ENCODE measurements at places on chromosomes 11 and 22.

- DNase-seq = no peak
These were observed 78.5 kb downstream of the SPON1 start for GRCh38 chr11:14041040-14041439.

- DNase-seq = peak; percentile 58
These were observed 6.8 kb downstream of the ARHGAP1 start for GRCh38 chr11:46693597-46694012.

- no peak for DNase-seq
These were observed 37.3 kb upstream of the TOP3B start for GRCh38 chr22:22019659-22020424.

GRCh38 chr22:17396516-17396915 lies 27.3 kb downstream of the CECR2 start:
- DNase-seq = no peak

DNA sequence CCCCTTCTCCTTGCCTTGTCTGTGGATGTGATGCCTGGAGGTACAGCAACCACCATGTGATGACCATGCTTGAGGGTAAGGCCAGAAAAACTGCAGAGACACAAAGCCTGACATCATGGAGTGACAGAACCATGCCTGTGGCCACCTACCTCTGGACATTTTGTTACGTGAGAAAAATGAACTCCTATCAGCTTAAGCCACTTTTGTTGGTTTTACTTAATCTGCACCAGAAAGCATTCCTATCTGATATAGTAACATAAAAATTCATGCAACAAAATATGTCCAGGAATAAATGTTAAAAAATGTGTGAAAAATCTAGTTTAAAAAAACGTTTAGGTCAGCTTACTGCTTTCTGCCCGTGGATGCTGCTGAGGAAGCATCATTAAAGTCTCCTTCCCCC lies 42.6 kb upstream of the P4HA3 start:
- DNase-seq = peak; percentile 10

DNA sequence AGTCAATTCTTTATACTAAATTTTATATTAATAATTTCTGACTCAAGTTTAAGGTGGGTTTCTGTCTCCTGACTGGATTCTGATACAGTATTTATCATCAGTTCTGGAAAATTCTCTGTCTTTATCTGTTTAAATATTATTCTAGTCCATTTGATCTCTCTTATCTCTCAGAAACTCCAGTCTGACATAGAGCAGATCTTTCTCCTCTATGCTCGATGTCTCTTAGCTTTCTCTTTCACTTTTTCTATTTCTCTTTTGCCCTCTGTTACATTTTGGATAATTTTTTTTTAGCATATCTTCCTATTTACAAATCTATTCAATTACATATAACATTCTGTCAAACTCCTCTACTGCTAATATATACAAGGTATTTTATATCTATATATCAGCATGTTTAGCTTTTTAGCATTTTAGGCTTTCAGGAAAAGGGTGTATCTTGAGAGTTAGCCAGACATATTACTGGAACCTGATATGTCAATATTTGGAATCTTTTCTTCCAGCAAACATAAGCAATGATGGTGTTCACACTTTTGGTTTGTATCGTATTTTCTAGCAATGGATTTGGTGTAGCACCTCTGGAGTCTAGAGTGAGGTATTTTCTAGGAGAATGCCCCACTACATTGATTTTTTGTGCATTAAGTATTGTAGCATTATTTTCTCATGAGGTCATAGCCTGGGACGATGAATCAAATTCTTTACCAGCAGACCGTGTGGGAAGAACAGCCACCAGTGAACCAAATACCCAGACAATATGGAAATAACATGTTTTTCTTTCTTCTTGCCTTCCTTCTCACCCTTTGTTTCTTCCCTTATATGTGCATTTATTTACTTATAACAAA lies 4.1 kb upstream of the NNMT start:
- peak; percentile 93 for DNase-seq

- DNase-seq = no peak
These were observed 41.7 kb upstream of the LMO2 start for GRCh38 chr11:33933602-33934001.

DNA sequence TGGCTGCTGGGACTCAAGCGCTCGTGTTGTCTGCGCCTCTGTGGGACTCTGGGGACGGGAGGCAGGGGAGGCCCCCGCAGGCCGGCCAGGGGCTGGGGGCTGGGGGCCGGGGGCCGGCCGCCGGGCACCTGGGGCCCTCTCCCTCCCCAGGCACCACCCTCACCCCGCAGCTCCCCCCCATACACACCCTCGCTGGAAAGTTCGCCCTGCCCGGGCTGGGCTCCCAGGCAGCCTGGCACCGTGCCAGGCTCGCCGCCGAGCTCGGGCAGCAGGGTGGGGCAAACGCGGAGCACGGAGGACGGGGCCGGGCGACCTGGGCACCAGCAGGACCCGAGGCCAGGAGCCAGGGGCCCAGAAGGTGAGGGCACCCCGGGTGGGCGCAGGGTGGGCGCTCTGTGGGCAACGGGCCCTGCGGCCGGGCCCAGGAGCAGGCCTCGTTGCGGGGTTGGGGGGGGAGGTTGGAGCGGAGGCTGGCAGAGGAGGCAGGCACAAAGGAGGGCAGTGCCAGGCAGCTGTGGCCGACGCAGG lies 76.7 kb upstream of the WNT7B start:
- DNase-seq = peak; percentile 32

DNA sequence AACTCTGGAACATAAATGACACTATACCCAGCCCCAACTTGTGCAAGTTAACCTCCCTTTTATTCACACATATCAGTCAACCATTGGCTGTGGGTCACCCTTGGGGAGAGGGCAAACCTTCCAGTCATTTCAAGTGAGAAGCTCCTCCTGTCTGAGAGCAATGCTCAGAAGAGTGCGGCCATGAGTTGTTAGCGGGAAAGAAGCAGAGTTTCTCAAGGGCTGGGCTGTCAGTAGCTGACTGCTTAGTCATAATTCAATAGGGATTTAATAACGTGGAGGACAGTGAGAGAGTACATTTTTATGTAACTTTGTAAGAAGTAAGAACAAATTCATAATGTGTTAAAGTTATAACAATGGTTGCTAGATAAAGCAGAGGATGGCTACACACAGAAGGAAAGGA lies 5.1 kb downstream of the PATE2 start:
- peak; percentile 73 for DNase-seq

- peak; percentile 52 for DNase-seq
These were observed 9.4 kb downstream of the IGSF9B start for GRCh38 chr11:133947321-133947756.

DNA sequence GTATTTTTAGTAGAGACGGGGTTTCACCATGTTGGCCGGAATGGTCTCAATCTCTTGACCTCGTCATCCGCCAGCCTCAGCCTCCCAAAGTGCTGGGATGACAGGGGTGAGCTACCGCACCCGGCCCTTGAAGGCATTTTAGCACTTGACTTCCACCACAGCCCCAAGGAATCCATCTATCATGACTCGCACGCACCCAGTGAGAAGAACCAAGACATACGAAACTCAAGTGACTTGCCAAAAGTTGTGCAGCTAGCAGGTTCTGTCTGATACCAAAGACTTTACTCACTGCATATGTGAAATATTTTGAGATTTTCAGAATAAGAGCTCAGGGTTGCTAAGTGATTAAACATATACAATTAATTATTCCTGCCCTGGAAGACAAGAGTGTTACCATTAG lies 21.0 kb downstream of the FLI1 start:
- DNase-seq = peak; percentile 100

GRCh38 chr11:119612814-119613213 lies 116.2 kb downstream of the NECTIN1 start:
- DNase-seq = no peak

GRCh38 chr22:42078469-42079318 lies 806 bp upstream of the SMDT1 start:
- no peak for DNase-seq

DNA sequence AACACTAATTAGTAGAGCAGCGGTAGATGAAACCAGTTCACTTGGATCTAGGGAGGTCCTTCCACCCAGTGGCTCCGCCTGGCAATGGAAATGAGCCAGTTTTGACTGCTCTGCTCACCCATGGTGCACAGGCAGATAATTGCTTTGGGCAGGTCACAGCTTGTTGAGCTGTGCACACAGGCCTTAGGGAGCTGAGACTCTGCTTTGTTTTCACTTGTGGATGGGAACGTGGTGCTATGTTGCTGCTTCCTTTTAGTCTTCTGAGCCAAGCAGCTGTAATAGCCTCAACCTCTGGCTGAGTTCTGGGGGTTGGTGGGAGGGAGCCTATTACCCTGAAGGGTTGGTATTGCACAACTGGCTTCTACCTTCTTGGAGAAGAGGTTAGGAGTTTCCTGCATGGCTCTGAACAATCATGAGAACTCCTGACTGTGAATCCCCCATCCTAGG lies 262.3 kb upstream of the MTNR1B start:
- no peak for DNase-seq

DNA sequence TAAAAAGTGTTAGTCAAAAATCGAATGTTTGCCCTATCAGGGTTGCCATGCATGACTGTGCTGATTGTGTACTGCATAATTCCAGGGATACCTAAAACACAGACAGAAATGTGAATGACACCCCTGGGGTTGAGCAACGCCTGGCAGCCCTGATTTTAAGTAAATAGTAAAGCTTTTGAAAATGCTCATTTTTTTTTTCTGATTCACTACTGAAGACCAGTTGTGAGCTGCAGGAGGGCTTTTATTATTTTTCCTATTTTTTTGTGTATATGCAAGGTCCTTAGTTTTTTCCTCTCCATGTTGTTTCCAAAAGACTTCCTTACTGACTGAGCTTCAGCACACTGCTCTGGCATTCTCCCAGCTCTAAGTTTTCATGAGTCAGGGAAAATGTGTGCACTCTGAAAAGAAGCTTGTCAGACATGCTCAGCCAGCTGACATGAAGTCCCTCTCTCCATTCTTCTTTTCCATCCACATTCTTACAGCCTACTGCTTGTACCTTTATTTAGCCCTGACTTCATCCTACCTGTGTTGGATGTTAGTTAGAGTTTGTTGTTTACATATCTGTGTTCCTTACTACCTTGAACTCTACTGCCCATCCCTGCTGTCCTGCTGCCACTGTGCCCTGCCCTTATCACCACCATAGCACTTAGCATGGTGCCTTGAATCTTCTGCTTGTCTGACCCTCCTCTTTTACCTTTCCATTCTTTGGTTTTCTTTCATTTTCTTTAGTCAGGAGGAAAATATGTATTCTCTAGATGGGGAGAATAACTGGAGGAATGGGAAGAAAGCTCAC lies 79.5 kb downstream of the HORMAD2 start:
- peak; percentile 75 for DNase-seq

DNA sequence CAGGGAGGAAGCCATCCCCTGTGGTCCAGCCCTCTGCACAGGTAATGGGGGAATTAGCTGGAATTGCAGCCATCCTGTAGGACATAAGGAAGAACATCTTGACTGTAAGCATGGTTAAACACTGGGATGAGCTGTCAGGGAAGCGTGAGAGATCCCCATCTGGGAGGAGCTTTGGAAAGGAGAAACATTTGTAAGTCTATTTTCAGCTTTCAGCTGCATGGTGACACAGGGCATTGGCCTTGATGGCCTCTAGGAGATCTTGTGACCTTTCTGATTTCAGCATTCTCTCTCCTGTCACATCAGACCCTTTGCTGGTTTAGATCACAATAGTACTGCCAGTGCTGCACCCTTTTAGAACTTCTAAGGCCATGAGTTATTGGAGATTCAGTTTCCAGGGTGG lies 47.1 kb downstream of the BCR start:
- DNase-seq = no peak

DNA sequence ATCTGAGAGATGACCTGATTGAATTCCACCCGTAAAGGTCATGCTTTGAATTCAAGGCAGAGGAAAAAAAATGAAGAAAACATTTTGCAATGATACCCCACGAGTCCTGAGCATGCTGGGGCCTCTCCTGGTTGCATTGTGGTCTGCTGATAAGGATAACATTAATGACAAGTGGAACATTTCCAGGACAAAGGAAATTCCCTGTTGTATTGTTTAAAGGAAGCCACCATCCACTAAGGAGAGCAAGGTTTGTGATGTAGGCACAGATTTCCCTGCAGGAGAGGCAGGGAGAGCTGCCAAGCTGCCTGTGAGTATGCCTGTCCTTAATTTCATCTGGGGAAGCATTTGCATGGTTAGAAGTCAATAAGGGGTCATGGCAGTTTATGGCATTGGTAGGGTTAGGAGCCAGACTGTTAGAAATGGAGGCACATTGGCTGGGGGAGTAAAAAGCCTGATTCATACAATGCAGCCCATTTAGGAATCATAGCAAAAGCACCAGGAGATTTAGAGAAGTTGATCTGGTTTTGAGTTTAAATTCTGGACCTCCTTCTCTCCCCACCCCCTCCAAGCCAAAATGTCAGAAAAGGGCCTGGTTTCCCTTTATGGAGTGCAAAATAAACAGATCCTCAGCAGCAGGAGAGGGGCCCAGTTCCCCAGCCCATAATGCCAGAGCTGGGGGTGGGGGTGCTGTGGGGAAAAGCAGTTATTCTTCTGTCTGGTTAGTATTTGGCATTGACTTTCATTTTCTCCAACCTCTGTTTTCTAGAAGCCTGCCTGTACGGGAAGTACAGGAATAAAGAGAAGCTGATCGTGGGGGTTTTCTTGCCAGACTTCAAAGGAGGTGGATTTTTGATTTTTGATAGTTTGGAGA lies 22.1 kb downstream of the FLI1 start:
- DNase-seq = peak; percentile 94

DNA sequence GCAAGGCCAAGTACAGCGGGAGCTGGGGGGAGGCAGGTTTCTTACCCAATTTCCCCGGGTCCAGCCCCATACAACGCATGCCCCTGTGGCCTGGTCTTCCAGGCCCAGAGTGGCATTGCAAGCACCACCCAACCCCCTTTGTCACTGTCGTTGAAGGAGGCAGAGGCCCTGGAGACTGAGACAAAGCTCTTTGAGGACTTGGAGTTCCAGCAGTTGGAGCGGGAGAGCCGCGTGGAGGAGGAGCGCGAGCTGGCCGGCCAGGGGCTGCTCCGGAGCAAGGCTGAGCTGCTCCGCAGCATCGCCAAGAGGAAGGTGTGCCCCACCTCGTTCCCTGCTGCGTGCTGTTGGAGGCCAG lies 27.8 kb downstream of the PHLDB1 start:
- no peak for DNase-seq

GRCh38 chr11:111870886-111871692 lies at the start of gene ALG9:
Gene ALG9 (minus strand): TSS chr11:111871581. CDS start chr11:111871482, 99 bp downstream.
- peak; percentile 78 for DNase-seq

DNA sequence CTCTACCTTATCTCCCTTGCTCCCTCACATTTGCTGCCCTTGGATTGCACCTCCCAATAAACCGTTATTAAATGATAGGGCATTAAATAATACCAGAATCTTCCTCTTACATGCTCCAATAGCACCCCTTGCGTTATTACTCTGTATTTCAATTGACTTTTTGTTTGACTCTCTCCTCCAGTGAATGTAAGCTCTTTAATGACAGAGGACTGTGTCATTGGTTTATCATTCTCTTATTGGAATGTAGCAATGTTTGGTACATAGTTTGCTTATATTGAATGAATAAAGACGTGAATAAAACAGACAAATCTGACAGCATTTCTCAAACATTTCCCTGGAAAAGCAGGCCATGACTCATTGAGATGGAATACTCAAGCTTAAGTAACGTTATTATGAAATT lies 8.7 kb upstream of the MPEG1 start:
- no peak for DNase-seq

Measured in astrocyte (in vitro differentiated cells and primary cell).